ENCODE measurements at places on chromosomes 2 and 18. TPM values are rescaled to one million over a fixed set of nuclear protein-coding genes. Genes with fewer than 3 reads are reported as not detected.

The ZNF512 gene
- 34.3 TPM for total RNA-seq

The HS1BP3 gene
- total RNA-seq: 24.5 TPM

The C2orf72 gene
- total RNA-seq: 2.6 TPM

The SLC66A3 gene
- 118 TPM for total RNA-seq

The CCDC74B gene
- total RNA-seq: 7.2 TPM

The MROH2A gene
- not detected for total RNA-seq

The TMEFF2 gene
- total RNA-seq: not detected

The SOX11 gene
- not detected for total RNA-seq

The NT5DC4 gene
- total RNA-seq: not detected

The FIGN gene
- total RNA-seq: 12.3 TPM

DNA sequence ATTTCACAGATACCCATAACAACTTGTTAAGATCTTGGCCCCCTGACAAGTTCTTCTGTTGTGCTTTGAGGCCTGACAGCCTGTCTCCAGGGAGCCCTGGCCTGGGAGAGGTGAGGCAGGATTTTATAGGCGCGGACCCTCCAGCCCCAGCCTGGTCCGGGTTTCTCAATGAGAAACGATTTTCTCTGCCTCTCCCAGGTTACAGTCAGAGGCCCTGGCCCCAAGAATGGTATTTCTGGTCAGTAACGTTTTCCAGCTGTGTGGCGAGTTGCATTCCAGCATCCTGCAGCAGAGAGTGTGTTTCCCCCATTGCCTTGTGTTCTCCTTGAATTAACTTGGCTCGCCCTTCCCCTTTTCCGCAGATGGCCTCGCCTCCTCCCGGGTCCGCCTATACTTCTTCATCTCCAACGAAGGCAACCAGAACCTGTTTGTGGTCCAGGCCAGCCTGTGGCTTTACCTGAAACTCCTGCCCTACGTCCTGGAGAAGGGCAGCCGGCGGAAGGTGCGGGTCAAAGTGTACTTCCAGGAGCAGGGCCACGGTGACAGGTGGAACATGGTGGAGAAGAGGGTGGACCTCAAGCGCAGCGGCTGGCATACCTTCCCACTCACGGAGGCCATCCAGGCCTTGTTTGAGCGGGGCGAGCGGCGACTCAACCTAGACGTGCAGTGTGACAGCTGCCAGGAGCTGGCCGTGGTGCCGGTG, 3.0 kb downstream of the INHBB start:
- no peak for DNase-seq

- no peak for DNase-seq
These were observed 74.1 kb downstream of the MMADHC start for GRCh38 chr2:149513461-149513860.

GRCh38 chr2:225773148-225773547, 373.6 kb downstream of the NYAP2 start:
- DNase-seq: no peak

DNA sequence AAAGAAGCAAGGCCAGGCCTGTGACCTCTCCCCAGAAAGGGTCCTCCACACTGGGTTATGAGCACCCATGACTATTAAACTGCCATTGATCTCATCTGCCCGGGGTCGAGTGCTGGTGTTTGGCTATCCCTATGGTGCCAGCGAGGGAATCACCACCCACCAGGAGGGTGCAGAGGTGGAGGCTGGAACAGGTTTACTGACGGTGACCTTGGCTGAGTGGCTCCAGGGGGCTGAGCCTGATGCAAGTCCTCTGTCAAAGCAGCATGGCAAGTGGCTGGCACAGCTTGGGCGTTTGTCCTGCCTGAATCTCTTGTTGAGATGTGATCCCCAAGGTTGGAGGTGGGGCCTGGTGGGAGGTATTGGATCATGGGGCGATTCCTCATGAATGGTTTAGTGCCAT, 196.4 kb upstream of the HDAC4 start:
- DNase-seq: no peak

- DNase-seq: no peak
These were observed 66.5 kb downstream of the BOLA3 start for GRCh38 chr2:74081030-74081762.

DNA sequence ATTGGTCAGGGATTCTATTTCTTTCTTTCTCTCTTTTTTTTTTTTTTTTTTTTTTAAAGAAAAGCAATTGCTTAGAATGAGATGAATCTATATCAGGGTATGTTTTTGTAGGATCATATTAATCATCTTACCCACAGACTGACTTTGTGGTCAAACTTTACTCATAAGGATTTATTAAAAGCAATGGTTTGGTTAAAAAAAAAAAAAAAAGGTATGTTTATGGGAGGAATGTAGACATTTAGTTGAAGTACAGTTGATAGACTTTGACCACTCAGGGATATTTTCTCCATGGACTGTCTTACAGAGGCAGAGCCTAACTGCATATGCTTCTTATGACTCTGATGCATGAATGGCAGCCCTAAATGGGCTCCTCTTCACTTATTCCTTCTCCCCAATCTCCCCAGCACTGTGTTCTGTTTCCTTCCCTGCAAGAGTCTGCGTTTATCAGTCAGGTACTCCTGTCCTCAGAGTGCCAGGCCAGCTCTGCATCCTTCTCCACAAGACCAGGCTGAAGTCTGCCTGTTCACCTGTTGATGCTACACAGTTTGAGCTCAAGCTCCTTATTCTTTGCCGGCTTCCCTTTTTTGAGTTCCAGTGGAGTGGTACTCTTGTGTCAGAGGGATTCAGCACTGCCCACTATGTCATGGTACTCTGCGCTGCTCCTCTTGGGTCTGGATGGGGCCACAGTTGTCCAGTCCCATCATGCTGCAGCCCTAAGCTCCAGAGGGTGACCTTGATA, 24.3 kb downstream of the CRIM1 start:
- no peak for DNase-seq

DNA sequence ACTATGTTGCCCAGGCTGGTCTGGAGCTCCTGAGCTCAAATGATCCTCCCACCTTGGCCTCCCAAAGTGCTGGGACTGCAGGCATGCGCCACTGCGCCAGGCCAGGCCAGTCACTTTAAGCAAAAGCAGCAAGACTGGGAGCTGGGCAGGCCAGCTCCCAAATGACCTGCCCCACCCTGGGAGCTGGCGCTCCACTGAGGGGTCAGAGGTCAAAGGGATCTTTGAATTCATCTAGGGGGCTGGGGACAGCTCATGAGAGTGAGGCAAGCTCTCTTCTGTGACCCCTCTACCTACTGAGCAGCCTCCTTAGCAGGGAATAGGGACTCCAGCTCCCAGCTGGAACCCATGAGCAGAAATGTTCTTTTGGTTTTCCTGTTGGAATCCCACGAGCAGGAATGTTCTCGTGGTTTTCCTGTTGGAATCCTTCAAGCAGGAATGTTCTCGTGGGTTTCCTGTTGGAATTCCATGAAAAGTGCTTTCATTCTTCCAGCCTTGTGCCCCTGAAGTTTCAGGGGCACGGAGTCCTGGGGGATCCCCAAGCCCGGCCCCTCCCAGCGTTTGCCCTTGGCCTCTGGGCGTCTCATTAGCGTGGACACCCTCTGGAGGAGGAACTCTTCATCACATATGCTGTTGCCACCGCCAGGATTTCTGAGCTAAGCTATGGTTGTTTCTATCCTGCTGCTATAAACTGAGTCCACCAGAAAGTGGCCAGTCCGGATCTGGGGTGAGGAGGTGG, 162.0 kb upstream of the HAAO start:
- no peak for DNase-seq

DNA sequence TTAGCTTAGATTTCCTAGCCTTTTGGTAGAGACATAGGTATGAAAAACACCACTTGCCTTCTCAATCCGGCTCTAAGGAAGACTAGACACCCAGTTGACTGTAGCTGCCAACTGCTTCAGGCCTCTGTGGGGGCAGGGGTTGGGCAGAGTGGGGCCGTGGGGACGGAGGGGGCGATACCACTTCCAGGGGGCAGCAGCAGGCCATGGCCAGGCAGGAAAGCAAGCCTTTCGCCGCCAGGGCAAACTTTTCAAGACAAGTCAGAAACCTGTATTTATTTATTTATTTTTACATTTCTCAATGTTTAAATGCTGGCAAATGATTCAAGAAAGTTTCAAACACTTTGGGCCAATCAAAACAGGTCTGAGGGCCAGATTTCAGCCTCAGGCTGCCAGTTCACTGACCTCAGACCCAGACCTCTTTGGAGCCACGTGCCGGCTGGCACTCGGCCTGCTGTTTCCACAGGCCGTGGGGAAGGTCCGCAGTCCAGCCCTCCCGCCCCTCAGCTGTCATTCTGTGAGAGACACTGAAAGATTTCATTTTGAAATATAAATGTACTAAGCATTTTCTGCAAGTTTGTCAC, 63.8 kb downstream of the MEX3C start:
- no peak for DNase-seq

DNA sequence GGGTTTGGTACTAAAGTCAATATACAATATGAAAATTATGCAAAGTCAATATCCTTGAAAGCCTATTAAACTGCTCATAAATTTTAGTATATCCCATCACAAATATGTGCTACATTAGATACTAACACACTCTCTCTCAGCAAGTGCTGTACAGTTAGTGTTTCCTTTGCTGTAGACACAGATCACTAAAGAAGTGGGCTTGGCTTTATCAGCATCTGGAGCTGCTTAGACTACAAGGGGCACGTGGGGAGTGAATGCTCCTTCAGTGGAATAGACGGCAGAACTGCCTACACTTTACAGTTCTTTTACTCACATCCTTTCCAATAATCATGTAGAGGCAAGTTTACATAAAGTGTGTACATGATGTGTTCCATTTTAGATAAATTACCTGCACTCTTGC, 26.0 kb upstream of the EFEMP1 start:
- DNase-seq: no peak

DNA sequence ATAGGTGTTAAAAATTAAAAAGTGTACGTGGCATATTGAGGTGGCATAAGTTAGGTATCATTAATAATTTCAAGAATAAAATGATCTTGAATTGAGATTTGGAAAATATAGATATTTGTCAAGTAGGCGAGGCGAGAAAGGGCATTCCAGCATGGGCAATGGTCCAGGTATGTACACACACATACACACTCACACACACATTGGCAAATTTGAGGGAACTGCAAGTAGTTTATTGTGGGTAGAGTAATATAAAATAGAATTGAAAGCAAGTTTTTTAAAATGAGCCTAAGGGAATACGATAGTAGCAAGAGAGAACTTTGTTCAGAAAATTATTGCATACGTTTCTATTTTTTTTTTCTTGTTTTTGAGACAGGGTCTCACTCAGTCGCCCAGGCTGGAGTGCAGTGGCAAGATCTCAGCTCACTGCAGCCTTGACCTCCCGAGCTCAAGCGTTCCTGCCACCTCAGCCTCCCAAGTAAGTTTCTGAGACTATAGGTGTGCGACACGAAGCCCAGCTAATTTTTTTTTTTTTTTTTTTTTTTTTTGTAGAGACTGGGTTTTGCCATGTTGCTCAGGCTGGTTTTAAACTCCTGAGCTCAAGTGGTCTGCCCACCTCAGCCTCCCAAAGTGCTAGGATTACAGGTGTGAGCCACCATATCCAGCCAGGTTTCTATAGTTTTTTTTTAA, 96.7 kb upstream of the SLC39A10 start:
- DNase-seq: no peak

- DNase-seq: no peak
These were observed 80.4 kb upstream of the RAPGEF4 start for GRCh38 chr2:172655091-172655837.

DNA sequence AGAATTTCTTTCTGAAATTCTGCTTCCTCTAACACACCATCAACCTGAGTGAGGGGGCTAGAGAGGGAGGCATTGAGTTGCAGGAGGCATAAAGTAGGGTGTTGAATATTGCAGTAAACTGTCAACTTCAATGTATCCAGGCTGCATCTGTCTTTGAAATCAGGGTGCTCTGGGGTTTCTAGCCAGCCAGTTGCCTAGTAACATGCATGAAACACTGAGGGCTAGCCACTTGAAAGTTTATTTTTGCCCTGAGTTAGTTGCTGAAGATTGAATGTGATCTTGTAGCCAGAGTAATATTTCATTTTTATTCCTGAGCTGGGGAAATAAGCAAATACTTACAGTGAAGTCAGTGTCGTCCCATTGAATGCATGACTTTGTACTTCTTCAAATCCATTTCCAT, 41.9 kb downstream of the LHCGR start:
- DNase-seq: no peak

GRCh38 chr2:181273986-181274385, 183.2 kb upstream of the ITGA4 start:
- no peak for DNase-seq

GRCh38 chr18:70414315-70414900, 125.6 kb downstream of the SOCS6 start:
- DNase-seq: no peak

DNA sequence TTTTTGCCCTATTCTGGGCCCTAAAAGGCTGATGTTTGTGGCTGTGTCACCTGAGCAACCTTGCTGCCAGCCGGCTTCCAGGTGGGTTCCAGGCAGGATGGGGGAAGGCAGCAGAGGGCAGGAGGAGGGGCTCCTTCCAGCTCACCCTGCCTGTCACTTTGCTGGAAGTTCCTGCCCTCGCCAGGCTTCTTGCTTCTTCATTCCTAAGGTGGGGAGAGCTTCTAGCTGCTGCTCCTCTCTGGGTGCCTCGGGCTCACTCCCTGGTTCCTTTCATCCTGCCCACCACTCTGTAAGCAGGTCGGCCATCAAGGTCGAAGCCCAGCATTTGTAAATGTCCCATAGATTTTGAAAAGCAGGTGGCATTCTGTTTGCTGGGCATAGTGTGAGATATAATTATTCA, 249.4 kb upstream of the HS6ST1 start:
- DNase-seq: no peak

GRCh38 chr2:27042159-27042661, 9.3 kb upstream of the AGBL5 start:
- no peak for DNase-seq

DNA sequence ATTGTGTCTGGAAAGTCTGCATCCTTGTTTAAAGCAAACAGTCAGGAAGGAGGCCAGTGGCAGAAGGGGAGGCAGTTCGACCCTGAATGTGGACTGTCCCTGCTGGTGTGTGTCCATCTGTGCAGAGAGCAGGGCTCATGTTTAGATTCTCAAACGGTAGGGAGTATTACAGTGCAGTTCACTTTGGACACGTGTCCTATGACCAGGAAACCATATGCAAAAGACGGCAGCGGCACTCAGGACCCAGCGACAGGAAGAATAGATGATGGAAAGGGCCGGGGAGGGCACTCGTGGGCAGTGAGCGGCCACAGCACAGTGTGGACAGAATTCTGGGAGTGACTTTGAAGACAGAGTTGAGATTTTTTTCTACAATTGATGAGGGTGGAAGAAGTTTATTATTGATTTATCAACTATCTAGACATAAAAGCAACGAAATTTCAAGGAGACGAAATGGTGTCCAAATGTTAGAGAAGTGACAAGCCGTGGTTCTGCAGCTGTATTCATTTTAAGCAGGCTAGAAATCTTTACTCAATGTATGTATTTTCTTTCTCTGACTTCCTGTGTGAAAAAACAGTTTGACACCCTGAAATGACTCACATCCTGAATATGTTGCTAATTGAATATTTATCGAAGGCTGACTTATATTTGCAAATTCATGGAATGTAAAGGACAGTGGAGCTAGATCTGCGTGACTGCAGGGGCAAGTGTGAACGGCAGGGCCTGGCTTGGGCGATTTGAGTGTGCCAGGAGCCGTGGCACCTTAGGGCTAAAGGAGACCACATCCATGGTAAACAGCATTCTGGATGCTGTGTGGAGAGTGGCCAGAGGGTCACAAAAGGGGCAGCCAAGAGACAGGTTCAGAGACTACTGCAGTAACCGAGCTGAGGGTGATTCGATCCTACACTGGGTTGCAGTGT, 214.2 kb downstream of the PTGR3 start:
- no peak for DNase-seq

GRCh38 chr2:10103179-10103578, 19.4 kb upstream of the RRM2 start:
- DNase-seq: no peak

All from tibial nerve (tissue), 4 donors.